Pericardium fibroblast (primary cell): ENCODE measurements at places on chromosomes 4 and X. TPM values are rescaled to one million over a fixed set of nuclear protein-coding genes. Genes with fewer than 3 reads are reported as not detected.

Gene MRPL1
- 13.7 and 17.7 TPM in 2 replicates for total RNA-seq

Gene MAGEB5
- total RNA-seq: not detected in 2 replicates

Gene BANK1
- total RNA-seq: not detected in 2 replicates

Gene ANXA10
- total RNA-seq: 0.85 TPM in 1 of 2 replicates, not detected in the other

Gene SSX1
- total RNA-seq: not detected in 2 replicates

Gene TBCK
- 24.3 and 25.1 TPM in 2 replicates for total RNA-seq

Gene CACNA1F
- total RNA-seq: not detected in 2 replicates

Gene CLOCK
- total RNA-seq: 8.9 and 12.5 TPM in 2 replicates

Gene TCEAL7
- total RNA-seq: 10.0 and 28.6 TPM in 2 replicates

Gene AFP
- total RNA-seq: 0.26 and 0.58 TPM in 2 replicates

Gene GAGE12F
- not detected in 2 replicates for total RNA-seq

Gene USP46
- 11.0 and 11.7 TPM in 2 replicates for total RNA-seq

Gene DCLK2
- total RNA-seq: 1.8 and 2.2 TPM in 2 replicates

Gene ATOH1
- total RNA-seq: not detected in 2 replicates

Gene PAGE5
- not detected in 2 replicates for total RNA-seq

Gene CCDC149
- 3.5 and 12.1 TPM in 2 replicates for total RNA-seq

Gene GRPR
- total RNA-seq: not detected in 2 replicates

Gene PSAPL1
- total RNA-seq: 0.47 TPM in 1 of 2 replicates, not detected in the other

Gene TBX22
- 0.12 TPM in 1 of 2 replicates, not detected in the other for total RNA-seq

Gene ADH1A
- total RNA-seq: not detected in 2 replicates

Gene ARSJ
- 12.4 and 15.2 TPM in 2 replicates for total RNA-seq

Gene MUC7
- total RNA-seq: not detected in 2 replicates

Gene PNMA5
- not detected in 2 replicates for total RNA-seq

Gene VCX3B
- total RNA-seq: not detected in 2 replicates

Gene GABRE
- 20.4 and 26.0 TPM in 2 replicates for total RNA-seq

Gene MTTP
- under 0.01 TPM in 1 of 2 replicates, not detected in the other for total RNA-seq

Gene ZDHHC15
- total RNA-seq: 0.12 TPM in 1 of 2 replicates, not detected in the other

Gene LYAR
- 10.9 and 12.4 TPM in 2 replicates for total RNA-seq

Gene ART3
- not detected in 2 replicates for total RNA-seq

Gene SOWAHB
- not detected in 2 replicates for total RNA-seq

Gene PABPC4L
- 0.94 and 3.0 TPM in 2 replicates for total RNA-seq

Gene ZNF711
- 0.58 and 1.3 TPM in 2 replicates for total RNA-seq

Gene GPR119
- total RNA-seq: not detected in 2 replicates

Gene SLC39A8
- 15.9 and 25.4 TPM in 2 replicates for total RNA-seq

Gene COX7B2
- not detected in 2 replicates for total RNA-seq

Gene SMR3A
- total RNA-seq: not detected in 2 replicates

Gene TMEM150C
- 0.09 and 0.23 TPM in 2 replicates for total RNA-seq

Gene CFP
- total RNA-seq: 0.17 and 0.70 TPM in 2 replicates

Gene C4orf50
- not detected in 2 replicates for total RNA-seq

Gene TSPAN6
- 25.4 and 27.8 TPM in 2 replicates for total RNA-seq

Gene CXCL11
- total RNA-seq: not detected in 2 replicates

Gene YY2
- 0.70 and 1.8 TPM in 2 replicates for total RNA-seq

Gene DCAF4L1
- total RNA-seq: not detected in 2 replicates

Gene MRFAP1L1
- 41.3 and 45.4 TPM in 2 replicates for total RNA-seq
